ENCODE measurements at places on chromosomes 13 and 19. TPM values are rescaled to one million over a fixed set of nuclear protein-coding genes. Genes with fewer than 3 reads are reported as not detected.

- DNase-seq = no peak
Observed at GRCh38 chr19:17329366-17330261, 5.0 kb downstream of the ANO8 start.

TNNT1 gene
- 50.2 TPM for total RNA-seq

GRCh38 chr13:40600149-40600751 is 66.2 kb downstream of the FOXO1 start:
- DNase-seq = no peak

METTL21C gene
- total RNA-seq = not detected

- DNase-seq = no peak
Observed at GRCh38 chr19:5838353-5839064, 993 bp downstream of the FUT6 start.

SRRM5 gene
- total RNA-seq = 0.20 TPM

DNA sequence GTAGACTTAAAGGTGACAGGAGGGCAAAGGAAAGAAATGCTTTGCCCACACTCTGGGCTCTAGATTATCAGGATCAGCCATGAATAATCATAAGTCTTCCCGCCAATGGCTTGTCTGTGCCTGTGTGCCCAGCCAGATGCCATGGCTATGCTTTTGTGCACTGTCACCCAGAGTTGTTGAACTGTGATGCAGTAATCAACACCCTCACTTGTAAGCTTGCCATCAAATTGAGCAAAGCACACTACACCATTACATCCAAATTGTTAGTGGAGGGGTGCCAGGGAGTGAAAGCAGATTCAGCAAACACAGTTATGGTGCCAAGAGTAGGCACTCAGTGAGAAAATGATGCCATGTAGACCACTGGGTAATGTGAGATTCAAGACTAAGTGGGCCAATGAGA is 845.3 kb upstream of the MIR17HG start:
- DNase-seq = peak; percentile 57

DNA sequence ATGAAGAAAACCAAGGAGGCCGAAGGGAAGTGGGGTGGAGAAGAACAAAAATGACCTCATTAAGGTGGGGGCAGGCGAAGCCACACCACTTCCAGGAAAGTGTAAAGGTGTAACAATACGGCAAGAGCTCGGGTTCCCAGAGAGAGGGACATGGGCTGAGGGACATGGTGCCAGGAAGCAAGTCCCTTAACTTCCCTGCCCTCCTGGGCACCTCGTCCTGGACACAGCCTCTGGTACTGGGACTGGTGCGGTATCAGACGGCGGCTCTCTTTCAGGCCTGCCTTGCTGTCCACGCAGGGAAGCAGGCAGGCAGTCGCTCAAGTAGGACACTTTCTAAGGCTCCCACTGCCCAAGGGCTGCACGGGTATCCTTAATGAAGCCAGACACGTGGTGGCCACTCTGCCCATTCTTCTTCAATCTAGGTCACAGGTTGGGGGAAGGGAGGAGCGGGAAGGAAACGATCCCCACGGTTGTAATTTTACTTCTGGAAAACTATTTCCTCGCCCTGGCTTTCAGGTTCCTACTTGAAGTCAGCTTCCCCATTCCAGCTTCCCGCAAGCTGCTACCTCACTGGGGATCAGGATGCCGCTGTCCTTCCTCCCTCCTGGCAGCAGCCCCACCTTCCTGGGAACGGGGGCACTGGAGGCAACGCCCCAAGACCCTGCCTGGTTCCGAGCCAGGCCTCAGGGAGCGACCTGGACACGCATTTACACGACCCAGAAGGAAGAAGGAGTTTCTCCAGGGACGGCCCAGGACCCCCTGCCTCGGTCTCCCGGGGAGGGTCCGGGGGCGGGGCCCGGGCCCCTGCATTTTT is 1.2 kb downstream of the AP3D1 start:
- DNase-seq = no peak

DNA sequence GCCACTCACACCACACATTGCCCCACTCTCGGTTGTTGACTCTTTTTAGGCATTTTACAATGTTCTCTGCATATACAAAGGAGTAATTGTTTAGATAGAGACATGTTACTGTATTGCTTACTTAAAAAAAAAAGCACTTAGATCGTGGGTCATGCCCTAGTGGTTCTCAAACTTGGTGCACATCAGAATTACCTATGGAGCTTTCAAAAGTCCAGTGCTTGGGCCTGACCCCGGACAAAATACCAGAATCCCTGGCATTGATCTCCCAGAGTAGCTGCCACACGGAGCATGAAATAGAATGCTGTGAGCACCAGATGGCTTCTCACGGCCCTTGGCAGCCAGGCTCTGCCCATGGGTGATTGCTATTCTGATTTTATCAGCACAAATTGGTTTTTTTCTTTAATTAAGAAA is 20.0 kb downstream of the ACP7 start:
- no peak for DNase-seq
